Muscle of arm (tissue), 14 donors: ENCODE measurements at places on chromosomes 7 and 10.

DNA sequence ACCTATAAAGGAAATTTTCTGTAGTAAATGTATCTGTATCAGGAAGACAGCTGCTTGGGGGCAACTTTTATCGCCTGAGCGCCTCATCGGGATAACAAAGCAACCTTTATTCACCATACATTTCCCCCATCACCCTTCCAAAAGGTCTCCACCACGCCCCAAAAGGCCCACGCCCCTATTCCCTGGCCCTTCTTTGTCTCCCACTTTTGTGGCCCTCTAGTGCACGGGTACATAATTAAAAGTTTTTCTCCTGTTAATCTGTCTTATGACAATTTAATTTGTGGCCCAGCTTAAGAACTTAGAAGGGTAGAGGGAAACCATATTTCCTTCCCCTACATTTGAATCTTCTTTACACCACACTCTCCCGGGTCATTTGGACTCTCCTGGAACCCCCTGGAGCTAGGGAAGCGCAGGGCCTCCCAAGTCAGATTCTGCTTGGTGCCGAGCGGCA is 625 bp downstream of the RP9 start:
- DNase-seq = no peak

DNA sequence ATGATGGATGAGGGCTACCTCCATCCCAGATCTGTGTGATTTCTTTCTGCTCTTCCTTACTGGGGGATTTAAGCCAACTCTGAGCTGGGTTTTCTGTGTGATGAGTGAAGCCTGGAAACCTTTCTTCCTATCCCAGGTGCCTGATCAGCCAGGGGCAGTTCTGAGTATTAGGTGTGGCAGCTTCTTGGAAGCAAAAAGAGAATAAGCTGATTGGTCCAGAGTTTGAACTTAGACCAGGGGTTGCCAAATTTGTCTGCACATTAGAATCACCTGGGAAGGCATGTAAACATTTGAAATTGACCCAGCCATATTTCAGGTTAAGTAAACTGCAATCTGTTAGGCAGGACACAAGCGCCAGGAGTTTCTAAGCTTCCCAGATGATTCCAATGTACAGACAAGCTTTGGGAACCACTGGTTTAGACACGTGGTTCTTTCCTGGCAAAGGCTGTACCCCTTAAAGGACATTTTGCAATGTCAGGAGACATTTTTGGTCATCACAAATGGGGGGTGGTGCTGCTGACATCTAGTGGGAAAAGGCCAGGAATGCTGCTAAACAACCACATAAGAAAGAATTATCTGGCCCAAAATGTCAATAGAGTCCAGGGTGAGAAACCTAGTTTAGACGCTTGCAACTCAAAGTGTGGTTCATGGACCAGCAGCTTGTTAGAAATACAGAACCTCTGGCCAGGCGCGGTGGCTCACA is 160.5 kb upstream of the GHITM start:
- no peak for DNase-seq

GRCh38 chr10:92111336-92111939 is 179.4 kb downstream of the CPEB3 start:
- DNase-seq = no peak

GRCh38 chr10:122780391-122780790 is 65.3 kb downstream of the CUZD1 start:
- DNase-seq = no peak

- DNase-seq = no peak
These were observed 4.2 kb downstream of the CYTH3 start for GRCh38 chr7:6268023-6268900.

DNA sequence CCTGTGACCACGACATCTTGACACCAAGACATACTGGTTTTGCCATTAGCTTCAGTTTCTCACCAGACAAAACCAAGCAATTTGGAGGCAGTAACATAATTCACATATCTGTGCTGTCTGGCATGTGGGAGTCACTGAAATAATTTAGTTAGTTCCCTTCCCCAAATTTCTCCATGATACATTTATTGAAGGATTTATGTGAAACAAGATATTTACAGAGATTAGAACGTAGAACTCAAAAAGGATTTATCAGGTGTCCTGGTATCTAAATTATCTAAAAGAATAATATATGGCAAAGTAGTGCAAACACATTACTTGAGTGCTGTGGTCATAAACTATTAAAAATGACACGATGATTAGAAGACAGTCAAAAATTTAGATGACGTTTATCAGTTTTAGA is 98.7 kb downstream of the ETV1 start:
- no peak for DNase-seq

GRCh38 chr10:13327534-13327933 is 20.6 kb downstream of the SEPHS1 start:
- DNase-seq = peak; percentile 64

DNA sequence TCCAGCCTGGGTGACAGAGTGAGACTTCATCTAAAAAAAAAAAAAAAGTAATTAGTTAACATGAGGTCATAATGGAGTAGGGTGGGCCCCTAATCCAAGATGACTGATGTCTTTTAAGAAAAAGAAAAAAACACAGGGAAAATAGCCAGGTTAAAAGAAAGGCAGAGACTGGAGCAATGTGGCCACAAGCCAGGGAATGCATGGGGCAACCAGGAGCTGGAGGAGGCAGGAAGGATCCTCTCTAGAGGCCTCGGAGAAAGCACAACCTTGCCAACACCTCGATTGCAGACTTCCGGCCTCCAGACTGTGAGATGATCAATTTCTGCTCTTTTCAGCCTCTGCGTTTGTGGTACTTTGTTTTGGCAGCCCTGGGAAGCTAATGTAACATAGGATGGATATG is 121.5 kb downstream of the ITIH5 start:
- no peak for DNase-seq

DNA sequence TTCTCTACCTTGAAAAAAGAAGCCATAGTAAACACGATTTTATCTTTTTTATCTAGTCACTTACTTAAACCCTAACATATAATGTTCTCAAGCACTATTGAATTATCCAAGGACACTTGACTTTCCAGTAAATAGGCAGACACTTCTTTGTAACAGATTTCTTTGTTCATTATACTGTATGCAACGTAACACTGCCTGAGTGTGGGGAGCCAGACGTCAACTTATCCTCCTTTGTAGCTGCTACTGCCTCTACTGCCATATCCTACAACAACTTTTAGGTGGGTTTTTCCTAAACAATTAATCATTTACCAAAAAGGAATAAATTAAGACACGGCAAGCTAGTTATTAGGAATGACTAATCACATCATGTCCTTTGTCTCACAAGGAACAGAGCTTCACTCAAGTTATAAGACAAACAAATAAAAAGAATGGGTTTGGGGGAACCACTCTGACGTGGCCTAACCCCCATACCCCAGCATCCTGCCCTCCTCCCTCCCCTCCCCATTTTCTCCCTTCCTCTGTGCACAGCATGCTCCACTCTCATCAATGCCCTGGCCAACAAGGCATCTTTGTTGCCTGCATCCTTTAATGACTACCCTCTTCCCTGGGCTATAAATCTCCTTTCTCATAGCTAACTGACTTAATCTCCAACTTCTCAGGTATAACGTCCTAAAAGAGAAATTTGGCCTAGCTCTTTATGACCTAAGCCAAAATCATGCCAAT is 43.3 kb downstream of the DOCK4 start:
- DNase-seq = no peak

- peak; percentile 12 for DNase-seq
These were observed 138.8 kb downstream of the CFAP58 start for GRCh38 chr10:104492329-104492940.

GRCh38 chr7:50591480-50592438 is 26.6 kb upstream of the DDC start:
- no peak for DNase-seq

GRCh38 chr10:74079028-74079935 is 71.3 kb downstream of the AP3M1 start:
- DNase-seq = no peak

DNA sequence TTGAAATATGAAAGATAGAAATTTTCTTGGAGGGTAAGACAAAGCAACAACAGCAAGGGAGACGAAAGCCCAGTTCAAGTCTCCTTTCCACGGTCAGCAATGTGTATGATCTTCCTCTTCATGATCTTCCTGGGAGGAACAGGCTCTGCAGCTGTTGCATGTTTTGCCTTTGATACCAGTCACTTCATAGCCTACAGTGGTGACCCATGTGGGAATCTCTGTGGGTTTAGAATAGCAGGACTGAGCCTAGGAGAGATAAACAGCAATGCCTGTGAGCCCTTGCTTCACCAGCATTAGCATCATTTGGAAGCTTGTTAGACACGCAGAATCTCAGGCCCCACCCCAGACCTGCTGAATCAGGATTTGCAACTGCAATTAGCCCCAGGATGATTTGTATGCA is 31.8 kb downstream of the STAMBPL1 start:
- DNase-seq = no peak

GRCh38 chr7:77391230-77391629 is 24.9 kb downstream of the GSAP start:
- DNase-seq = no peak

GRCh38 chr10:114714281-114714741 is 56.2 kb upstream of the ABLIM1 start:
- DNase-seq = no peak

DNA sequence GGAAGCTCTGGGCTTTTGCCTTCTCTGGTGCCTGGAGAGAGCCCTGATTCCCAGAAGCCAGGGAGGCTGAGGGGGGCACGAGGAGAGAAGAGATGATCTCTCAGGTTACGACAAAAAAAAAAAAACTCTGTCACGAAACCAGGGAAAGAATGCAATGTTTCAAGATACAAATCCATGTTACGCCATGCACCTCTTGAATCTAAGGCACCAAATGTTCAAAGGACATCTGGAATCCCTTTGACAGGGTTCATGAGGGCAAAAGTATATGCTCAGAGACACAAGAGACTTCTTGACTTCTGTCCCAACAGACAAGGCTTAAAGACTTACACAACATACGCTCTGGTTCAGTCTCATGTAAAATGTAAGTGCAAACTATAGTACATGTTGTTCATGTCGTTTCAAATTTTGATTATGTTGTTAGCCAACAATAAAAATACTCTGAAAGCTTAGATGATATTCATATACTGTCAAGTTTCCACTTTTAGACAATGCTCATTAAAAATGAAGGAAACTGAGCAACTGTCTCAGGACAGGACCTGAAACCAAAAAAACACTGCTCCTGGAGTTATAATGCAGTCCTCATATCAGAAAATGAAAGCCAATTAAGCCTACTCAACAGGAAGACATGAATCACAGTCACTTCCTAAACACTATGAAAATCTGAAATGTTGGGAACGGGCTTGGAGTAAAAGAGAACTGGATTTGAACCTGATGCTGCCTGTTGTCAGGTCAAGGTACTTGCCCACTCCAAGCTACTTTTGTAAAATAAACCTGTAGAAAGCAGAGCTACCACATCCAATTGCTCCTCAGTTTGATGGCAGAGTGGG is 72.3 kb downstream of the CHCHD3 start:
- DNase-seq = no peak

- DNase-seq = no peak
These were observed 162.8 kb upstream of the BMPER start for GRCh38 chr7:33742521-33742920.

DNA sequence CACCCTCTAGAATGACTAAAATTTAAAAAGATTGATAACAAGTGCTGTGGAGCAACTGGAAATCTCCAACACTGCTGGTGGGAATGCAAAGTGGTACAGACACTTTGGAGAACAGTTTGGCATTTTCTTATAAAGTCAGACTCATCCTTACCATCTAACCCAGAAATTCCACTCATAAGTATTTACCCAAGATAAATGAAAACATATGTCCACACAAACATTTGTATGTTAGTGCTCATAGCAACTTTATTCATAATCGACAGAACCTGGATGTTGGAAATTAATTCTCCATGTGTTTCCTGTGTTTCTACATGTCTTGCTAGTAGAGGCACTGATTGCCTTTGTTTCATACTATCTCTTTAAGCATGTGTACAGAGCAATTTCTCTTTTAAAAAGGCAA is 282.4 kb downstream of the AHR start:
- DNase-seq = no peak

- no peak for DNase-seq
These were observed 606.6 kb upstream of the DPP6 start for GRCh38 chr7:153445641-153446040.

GRCh38 chr7:34080513-34080912 is 175.2 kb downstream of the BMPER start:
- no peak for DNase-seq

GRCh38 chr7:47596502-47597202 is 14.7 kb upstream of the TNS3 start:
- no peak for DNase-seq

GRCh38 chr7:44808914-44809393 is 12.5 kb downstream of the PPIA start:
- DNase-seq = no peak

GRCh38 chr7:137633133-137633532 is 213.6 kb downstream of the DGKI start:
- DNase-seq = no peak

- DNase-seq = no peak
These were observed 24.4 kb upstream of the VSIR start for GRCh38 chr10:71797533-71798307.

- no peak for DNase-seq
These were observed 170.4 kb downstream of the WNT2 start for GRCh38 chr7:117152213-117153007.

- DNase-seq = peak; percentile 32
These were observed 322.4 kb downstream of the HGF start for GRCh38 chr7:81447351-81447952.

- DNase-seq = no peak
These were observed 75.3 kb upstream of the FOXK1 start for GRCh38 chr7:4606797-4607196.

DNA sequence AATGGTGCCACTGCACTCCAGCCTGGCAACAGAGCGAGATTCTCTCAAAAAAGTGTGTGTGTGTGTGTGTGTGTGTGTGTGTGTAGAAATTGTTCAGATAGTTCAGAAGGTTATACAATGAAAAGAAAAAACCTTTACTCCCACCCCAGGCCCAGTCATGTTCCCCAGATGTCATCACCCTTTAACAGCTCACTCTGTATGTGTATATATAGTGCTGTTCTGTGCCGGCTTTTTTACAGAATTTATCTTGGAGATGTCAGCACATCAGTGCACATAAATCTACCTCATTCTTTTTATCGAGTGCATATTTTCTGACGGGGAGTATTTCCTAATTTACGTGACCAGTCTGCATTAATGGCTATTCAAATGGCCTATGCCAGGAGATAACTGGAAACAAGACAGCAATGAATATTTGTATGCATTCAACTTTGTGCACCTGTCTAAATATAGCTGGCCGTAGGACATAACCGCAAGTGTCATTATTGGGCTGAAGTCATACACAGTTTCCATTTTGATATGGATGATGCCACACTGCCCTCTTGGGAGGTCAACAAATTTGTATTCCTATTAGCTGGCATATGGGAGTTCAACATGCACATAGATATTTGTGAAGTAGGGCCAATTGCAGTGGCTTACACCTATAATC is 11.7 kb downstream of the NIPSNAP2 start:
- DNase-seq = no peak

- DNase-seq = no peak
These were observed 33.6 kb upstream of the DNMBP start for GRCh38 chr10:100043344-100043743.

GRCh38 chr10:3339531-3339950 is 167.0 kb upstream of the PITRM1 start:
- DNase-seq = no peak

DNA sequence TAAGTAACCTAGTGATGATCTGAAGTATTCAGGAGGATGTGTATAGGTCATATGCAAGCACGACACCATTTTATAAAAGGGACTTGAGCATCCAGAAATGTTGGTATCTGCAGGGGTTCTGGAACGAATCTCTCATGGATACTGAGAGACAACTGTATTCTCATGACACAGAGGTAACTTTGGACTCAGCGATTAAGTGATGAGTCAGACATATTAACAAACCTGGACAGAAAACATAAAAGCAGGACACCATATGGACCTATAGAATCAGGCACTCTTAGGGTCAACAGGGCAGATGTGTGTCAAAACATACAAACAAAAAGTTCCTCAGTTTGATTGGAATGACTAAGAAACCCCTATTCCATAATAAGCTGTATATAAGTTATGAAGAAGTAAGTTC is 248.1 kb downstream of the ANKRD7 start:
- no peak for DNase-seq
